Stimulated activated CD4-positive, alpha-beta T cell treated with anti-CD3 and anti-CD28 coated beads, Interleukin-15, amount 100 ng/mL, for 1 hour (primary cell): ENCODE measurements at places on chromosomes 11 and 22.
A peak's percentile ranks its signal among the peaks of the same experiment; 100 is the strongest.

GRCh38 chr11:128398517-128399250, 188.7 kb downstream of the ETS1 start:
- no peak for DNase-seq

GRCh38 chr11:127330044-127330443, 329.5 kb upstream of the KIRREL3 start:
- DNase-seq = no peak

- DNase-seq = no peak
Measured at GRCh38 chr11:45390407-45390806, 104.3 kb upstream of the SYT13 start.

GRCh38 chr11:94185416-94186084, 56.9 kb downstream of the PANX1 start:
- DNase-seq = no peak

DNA sequence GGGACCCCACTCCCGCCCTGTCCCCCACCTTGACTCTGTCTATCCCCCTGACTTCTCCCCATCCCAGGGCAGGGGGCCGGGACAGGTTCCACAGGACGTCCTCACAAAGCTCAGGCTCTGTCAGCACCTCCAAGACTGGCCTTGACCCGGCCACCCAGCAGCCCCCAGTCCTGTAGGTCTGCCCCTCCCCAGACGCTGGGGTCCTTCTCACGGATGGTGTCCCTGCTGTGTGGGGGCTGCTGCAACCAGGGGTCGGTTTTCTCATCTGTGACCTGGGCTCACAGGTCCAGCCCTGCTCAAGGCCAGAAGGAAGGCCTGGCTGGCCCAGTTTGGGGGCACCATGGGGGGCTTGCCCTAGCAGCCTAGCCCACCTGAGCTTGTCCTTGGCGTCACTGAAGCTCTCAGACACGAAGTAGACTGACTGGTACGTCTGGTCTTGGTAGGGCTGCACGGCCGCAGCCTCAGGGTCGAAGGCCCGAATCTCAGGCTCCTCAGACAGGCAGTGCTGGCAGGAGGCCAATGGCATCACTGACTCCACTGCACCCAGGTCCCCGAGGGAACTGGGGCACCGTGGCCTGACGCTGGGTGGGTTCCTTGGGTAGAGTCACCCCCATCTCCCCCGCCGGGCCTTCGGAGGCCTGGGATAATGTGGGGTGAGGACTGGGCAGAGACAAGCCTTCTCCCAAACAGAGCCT, 4.0 kb upstream of the INS start:
- no peak for DNase-seq

DNA sequence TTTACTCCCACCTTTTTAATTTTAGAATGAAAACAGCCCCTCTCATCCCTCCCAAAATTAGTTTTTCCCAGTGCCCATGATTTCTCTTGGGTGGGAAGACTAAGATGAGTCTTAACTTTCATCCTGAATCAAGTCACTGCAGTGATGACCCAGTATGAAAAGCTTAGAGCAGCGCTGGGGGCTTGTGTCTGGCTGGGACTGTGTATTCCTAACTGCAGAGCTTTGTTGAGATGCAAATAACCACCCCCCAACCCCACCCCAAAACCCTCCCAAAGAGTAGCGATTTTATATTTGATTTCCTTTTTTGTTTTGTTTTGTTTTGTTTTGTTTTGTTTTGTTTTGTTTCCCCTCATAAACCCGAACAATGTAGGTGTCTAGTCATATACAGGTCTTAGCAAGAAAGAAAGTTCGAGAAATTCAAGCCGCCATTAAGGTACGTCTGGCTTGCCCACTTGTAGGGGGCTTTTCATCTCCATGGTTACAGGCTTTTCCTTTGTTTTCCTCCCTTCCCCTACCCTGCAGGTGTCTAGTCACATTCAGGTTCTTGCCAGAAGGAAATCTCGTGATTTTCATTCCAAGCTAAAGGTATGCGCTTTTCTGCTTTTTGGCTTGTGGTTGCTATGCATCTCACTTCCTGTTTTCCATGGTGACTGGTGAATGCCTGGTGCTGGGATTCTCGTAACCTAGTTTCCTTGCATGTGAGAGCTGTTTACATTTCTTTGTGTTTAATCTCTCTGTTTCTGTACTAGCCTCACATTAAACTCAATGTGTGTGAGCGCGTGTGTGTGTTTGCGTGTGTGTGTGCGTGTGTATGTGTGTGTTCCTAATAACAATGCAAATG, 144.6 kb upstream of the RASSF10 start:
- no peak for DNase-seq

DNA sequence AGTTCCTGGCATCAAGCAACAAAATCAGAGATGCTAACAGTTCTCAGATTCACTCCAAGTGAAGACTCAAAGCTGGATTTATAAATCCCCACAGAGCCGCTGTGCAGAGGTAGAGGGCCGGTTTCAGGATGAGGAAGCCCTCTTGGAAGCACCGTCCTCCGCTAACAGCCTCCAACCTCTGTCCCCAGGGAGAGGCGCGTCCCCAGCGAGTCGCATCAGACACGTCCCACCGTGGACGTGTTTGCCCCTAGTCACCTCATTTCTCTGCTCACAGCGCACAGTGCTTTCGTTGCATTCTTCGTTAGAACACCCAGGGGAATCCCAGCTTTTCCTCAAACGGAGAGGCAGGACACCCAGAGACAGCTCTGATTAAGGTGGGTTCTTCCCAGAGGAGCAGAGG, 642.9 kb downstream of the BRD1 start:
- no peak for DNase-seq

DNA sequence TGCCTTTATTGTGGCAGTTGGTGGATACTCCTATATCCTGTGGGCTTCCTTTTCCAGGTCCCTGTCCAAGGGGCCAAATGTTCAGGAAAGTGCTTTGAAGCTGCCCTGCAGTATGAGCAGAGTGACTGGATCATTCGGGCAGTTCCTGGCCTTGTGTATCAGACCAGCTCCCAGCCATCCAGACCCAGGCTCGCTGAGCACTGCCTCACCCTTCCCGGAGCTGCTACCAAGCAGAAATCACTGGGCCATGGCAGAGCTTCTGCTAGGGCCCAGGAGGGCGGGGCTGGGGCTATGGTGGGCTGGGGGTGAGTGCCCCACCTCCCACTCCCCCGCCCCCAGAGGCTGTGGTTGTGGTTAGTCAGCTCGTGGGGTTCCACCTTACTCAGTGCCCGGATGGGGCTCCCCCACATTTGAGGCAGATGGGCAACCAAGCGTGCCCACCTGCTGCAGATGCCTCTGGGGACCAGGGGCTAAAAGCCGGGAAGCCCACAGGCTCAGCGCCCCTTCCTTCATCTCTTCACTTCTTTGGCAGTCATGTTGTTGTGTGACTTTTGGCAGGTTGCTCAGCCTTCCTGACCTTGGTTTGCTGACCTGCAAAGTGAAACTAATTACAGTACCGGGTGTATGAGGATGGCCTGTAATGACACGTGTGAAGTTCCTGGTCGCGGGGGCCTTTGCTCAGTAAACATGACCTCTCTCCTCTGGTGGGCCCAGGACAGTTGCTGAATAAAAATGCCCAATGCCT, 2.1 kb upstream of the LRRC32 start:
- no peak for DNase-seq

DNA sequence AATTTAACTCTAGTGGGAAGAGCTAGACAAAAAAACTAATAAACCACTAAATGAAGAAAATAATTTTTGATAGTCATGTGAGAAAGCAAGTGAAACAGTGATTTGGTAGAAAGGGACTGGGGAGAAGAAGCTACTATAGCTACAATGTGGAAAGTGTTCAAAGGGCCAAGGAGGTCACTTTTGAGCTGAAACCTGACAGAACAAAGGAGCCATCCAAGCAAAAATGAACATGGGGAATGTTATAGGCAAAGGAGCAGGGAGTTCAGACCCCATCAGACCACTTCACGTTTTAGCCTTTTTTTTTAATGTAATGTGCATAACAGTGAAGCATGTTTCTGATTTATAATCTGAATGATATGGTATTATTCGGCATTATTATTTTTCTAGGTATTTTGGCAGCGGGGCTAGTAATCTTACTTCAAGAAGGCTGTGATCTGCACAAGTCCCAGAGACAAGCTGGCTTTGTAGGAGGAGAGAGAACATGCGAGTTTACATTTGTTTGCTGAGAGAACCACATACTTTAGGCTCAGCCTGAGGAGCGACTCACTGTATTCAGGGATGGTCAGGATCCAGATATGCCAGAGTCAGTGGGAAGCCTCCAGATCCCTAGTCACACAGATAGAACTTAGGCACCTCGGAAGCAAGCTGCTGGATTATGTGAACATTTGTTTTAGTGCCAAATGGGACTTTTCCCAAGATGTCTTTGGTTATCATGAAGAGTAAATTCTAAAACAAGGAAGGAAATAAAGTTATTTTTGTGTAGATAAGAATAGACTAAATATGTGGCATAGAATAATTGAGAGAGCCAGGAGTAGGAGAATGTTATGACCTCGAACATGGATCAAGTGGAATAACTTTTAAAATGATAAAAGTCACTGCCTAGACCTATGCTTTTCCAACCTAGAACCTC, 118.6 kb downstream of the TRIM44 start:
- DNase-seq = no peak

DNA sequence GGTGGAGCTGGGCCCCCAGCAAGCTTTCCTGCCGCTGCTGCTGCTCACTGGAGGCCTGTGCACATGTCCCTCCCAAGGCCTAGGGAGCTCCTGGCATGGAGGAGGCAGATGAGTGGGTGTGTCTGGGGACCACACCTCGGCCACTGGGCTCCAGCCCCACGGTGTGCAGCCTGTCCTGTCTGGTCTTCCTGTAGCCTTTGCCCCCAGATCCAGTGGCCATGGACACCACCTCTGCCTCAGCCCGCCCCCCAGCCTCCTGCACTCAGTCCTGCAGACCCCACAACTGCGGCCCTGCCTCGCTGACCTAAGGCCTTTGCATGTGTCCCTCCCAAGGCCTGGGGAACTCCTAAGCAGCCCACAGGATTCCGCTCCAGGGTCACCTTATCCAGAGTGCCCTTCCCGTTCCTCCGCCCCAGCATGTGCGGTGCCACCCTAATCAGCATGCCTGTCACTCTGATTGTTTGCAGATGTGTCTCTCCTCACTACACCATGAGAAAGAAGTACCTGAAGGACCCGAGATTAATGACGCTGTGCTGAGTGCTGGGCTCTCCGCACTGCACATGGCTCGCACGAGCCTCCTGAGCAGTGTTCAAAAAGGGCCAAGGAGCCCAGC, 8.6 kb downstream of the GAL start:
- DNase-seq = no peak

DNA sequence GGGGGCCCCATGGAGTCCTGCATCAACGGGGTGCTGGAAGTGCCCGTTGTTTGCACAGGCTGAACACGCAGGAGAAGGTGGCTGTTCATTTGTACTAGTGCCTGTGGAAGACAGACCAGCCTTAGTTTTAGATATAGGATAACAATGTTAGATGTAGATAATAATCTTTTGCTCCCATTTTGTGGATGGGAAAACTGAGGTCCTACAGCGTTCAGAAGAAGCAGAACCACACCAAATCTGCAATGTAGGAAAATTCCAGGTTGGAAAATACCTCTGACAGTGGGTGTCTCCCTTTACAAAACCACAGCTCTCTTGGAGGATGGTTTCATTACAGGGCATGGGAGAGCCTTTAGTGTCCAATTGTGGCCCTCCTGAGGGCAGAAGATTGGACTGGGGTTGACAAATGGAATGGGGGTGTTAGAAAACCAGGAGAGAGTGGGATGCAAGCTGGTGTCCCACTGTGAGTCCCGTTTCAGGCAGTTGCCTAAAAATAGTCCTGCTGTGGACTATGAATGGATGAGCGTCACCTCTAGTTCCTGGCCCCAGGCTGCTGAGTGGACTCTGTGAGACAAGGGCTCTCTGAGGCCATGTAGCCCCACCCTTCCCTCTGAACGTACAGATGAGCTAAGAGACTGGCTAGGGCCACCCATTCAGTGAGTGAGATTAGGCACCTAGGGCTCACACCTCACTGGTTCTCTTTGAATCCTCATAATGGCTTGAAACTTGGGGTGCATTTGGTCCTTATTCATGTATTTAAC, 508.8 kb downstream of the MN1 start:
- no peak for DNase-seq

GRCh38 chr11:75474878-75475766, 42.1 kb upstream of the KLHL35 start:
- peak; percentile 25 for DNase-seq

- DNase-seq = no peak
Measured at GRCh38 chr11:131979364-131979763, 608.9 kb downstream of the NTM start.

DNA sequence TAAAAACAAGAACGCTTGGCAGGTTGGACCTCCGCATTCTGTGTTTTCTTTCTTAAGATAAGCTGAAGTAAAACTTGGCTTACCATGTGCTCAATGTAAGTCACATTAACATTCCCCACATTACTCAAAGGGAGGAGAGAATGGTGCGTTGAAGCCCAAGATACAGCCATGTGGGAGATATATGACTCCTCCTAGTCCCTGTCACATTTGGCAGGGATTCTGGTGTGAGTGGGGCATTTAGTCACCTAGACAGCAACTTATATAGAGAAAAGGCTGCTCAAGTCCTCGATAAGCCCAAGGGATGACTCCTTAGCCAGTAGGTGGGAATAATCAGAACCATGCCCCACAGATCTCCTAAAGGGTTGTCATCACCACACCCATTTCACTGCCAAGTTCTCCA, 4.6 kb downstream of the PRSS23 start:
- DNase-seq = no peak

GRCh38 chr11:120324932-120325810, at the start of gene TLCD5:
Gene TLCD5 (plus strand): TSS chr11:120325299. CDS start chr11:120327442, 2,143 bp downstream.
- DNase-seq = no peak

DNA sequence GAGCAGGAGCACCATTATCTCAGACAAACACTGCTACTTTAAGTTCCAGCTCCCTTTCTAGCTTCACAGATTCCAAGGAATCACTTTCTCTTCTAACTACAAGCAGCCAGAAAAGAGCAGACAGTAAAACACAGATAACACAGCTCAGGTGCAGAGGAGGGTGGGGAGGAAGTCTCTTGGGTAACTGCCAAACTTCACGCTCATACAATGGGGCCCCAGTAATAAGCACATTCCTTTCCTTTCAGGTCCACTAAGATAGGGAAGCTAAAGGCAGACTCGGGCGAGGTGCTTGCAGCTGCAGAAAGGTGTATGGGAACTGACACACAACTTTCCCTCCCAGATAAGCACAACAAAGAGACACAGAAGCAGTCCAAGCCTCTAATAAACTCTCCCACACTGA, 69.2 kb upstream of the OR9G4 start:
- no peak for DNase-seq

DNA sequence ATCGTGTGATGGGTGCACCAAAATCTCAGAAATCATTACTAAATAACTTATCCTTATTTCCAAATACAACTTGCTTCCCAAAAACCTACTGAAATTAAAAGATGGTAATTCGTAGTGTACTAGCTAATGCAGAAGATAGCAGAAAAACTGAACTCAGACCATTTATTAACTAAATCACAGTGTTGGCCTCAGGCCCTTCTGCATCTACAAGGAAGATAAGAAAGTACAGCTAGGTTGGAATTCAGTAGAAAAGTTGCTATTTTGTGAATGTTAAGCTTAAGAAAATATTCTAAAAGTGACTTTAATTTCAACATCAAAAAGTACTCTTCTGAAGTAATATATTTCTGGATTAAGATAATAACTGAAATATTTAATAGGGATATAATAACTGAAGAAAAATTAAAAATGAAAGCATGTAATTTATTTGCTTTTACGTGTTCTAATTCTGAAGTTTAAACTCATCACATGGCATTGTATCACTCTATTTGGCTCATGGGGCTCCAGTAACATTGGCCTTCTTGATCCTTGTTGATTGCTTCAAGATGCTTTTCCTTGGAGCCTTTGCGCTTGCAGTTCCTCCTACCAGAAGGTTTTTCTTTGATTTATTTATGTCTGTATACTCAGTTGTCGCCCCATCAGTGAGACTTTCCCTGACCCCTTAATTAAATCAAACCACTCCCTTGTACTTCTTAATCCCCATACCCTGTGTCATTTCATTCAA, 847.9 kb upstream of the ANO3 start:
- DNase-seq = no peak

- no peak for DNase-seq
Measured at GRCh38 chr22:37931893-37932389, 21.5 kb downstream of the C22orf23 start.
